HL-60 (cell line): ENCODE measurements at places on chromosomes 2 and 18.

DNA sequence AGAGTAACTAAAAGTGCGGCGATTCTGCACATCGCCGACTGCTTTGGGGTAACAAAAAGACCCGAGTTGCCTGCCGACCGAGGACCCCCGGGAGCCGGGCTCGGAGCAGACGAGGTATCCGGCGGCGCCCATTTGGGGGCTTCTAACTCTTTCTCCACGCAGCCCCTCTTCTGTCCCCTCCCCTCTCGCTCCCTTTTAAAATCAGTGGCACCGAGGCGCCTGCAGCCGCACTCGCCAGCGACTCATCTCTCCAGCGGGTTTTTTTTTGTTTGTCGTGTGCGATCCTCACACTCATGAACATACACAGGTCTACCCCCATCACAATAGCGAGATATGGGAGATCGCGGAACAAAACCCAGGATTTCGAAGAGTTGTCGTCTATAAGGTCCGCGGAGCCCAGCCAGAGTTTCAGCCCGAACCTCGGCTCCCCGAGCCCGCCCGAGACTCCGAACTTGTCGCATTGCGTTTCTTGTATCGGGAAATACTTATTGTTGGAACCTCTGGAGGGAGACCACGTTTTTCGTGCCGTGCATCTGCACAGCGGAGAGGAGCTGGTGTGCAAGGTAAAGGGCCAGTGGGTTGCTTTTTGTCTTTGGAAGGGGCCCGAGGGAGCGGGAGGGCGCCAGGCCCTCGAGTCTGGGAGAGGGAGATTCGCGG is 1.4 kb downstream of the TRIB2 start:
- DNase-seq = no peak

- no peak for DNase-seq
Observed at GRCh38 chr2:233037078-233037477, 4.6 kb downstream of the NEU2 start.

GRCh38 chr2:31401580-31401979 is 13.0 kb downstream of the XDH start:
- no peak for DNase-seq

DNA sequence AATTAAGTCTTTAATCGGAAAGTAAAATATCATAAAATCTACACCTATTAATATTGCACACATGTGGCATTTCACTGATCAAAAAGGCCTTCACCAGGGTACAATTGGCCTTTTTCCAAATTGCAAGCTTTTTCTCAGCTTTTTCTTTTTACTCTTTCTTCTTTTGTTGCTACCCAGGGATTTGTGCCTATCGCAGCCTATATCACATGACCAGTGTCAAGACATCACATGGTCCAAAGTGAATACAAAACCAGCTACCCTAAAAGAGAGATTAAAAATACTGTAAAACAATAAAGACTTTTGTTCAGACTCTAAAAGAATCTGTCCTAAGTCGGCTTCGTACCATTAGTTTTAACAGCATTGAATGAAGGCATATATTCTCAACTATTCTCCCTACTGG is 15.0 kb upstream of the OTX1 start:
- DNase-seq = no peak

DNA sequence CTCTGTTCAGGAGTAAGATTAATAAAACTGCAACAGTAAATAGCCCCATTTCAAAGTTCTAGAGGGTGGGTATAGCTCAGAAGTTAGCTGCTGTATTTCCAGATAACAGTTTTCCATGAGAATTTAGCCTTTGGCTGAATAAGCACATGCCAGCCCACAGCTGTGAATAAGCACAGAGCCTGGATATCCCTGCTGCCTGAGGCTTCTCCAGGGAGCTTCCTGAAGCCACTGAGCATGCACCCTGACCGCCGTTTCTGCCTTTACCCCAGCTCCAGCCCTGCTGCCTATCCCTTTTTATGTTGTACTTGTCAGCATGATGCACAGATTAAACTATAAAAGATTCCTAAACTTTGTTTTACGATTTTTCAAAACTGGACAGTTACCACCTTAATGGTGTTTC is 85.3 kb downstream of the FEZ2 start:
- no peak for DNase-seq

DNA sequence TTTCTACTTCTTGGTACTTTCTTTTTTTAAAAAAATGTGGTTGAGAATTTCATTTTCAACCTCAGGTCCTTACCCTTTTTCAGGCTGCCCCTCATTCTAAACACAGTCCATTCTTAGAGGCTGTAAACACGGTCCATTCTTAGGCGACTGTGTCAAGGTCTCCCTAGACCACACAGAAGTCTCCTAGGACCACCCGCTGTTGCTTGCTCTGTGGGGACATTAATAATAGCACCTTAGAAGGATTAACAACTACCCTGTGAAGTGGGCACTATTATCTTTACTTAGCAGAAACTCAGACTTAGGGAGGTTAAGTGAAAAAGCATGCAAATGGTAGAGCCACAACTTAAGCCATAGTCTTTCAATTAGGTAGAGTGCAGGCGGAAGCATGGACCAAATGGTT is 91.7 kb downstream of the RBMS1 start:
- DNase-seq = no peak

- no peak for DNase-seq
Observed at GRCh38 chr2:6312367-6312766, 553.3 kb downstream of the CMPK2 start.

DNA sequence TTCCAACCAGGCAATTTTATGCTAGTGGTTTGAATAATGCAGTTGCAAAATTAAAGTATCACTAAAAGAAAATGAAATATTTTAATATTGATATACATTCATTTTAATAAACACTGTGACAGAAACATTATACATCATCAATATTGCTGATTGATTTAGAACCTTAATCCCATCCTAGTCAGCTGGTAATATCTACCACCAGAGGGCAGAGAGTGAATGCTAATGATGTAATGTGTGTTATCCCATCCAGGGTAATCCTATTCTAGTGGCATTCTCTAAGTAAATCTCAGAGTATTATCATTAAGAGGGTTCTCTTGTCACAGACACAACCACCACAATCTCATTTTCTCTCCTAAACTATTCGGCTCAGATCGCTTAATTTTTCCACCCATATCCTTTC is 477.4 kb downstream of the CPS1 start:
- no peak for DNase-seq

DNA sequence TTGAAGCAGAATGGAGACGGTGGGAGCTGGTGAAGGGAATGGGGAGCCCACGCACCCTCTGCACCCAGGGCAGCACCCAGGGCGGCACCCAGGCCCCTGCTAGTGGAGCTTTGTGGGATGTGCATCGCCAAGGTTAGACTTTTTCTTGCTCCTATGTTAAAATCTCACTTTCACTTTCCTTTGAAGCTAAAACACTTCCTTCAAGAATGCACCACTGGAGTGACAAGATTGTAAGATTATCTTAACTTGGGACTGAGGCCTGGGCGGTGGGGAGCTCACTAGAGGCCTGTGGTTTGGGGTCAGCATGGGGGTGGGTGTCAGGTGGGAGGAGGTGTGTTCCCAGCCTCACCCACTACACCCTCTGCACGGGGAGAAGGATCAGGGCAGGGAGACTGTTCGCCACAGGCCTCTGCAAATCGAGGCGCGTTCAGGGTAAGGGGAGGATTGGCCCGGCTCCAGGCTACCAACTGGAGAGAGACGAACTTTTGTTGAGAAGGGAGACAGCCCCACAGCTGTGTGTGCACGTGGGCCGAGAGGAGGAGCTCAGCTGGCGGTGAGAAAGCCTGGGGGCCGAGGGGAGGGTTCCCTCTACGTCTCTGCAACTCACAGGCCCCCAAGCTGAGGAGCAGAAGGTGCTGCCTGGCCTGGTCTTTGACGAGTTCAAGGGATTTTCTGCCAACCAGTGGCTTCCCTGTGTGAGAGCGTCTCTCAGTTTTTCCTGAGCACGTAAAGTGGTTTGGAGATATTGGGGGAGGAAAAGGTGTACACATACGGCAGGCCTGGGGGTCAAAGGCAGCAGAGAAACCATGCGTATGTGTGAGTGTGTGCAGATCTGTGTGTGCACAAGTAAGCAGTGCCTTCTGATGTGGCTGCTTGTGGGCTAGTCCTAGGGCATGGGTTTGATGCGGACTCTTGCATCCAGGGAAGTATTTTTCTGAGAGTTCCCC is 147.7 kb downstream of the KLHL29 start:
- DNase-seq = no peak

- DNase-seq = no peak
Observed at GRCh38 chr2:235471186-235471747, 22.6 kb upstream of the AGAP1 start.

GRCh38 chr2:16291731-16292550 is 351.6 kb downstream of the MYCN start:
- no peak for DNase-seq

- DNase-seq = no peak
Observed at GRCh38 chr2:235495373-235496238, 1.8 kb downstream of the AGAP1 start.

DNA sequence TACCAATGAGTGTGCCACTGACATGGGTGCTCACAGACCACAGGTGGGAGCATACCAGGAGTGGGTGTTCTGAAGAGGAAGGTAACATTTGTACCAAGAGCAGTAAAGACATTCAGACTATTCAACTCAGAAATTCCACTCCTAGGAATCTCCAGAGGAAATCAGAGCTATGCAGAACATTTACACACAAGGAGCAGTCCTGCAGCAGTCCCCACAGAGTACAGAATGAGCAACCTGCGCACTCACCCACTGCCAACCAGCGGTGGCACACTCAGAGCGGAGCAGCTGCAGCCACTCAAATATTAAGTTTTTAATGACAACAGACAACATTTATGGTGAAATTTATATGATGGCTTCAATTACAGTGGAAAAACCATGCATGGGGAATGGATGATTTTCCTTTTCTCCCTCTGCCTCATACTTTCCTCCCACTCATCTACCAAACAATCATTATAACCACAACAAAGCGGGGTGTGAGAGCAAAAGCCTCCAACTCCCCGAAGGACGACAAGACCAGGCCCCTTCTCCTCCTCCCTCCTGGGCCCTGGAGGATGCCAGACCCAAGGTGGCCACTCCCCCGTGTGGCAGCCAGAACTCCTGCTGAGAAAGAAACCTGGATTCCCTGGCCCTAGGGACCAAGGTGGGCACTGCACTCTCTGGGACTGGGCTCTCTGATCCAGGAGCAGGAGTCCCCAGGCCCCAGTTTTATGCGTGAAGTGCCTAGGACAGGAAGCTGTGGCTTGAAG is 5.4 kb downstream of the HS6ST1 start:
- no peak for DNase-seq

- DNase-seq = no peak
Observed at GRCh38 chr2:160201849-160202539, 1.9 kb upstream of the ITGB6 start.

DNA sequence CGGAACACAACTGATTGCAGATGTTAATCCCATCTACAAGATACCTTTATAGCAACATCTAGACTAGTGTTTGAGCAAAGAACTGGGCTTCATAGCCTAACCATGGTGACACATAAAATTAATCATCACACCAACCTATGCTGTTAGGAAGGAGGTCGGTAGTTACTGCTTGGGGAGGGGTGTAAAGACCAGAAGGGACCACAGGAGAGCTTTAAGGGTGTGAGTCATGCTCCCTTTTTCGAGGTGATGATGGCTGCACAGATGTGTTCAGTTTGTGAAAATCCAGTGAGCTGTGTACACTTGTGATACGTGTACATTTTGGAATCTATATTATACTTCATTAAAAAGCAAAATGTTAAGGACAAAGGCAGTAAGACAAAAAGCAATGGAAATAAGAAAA is 4.6 kb upstream of the SEH1L start:
- DNase-seq = no peak

- no peak for DNase-seq
Observed at GRCh38 chr18:50721006-50721405, 98.8 kb downstream of the MRO start.

GRCh38 chr2:108918941-108919341 is 70.1 kb downstream of the EDAR start:
- no peak for DNase-seq

DNA sequence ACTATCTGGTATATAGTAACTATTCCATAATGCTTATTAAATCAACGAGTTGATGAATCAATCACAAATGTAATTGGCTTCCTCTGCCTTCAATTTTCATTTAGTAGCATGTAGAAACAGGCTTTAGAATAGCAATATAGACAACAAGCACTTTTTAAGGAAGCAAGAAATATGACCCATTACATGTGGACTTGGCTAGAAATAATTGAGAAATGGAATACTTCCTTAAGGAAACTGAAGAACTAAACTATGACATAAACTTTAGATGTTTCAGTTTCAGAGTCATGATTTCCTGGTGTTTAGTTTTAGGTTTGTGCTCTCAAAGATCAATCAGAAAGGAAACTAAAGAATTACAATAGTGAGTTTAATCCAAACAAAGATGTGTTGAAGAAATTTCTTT is 443.8 kb downstream of the MBD2 start:
- DNase-seq = no peak

GRCh38 chr2:178273787-178274360 is 79.6 kb downstream of the OSBPL6 start:
- DNase-seq = no peak

- DNase-seq = no peak
Observed at GRCh38 chr2:27807476-27807875, 36.0 kb downstream of the MRPL33 start.

DNA sequence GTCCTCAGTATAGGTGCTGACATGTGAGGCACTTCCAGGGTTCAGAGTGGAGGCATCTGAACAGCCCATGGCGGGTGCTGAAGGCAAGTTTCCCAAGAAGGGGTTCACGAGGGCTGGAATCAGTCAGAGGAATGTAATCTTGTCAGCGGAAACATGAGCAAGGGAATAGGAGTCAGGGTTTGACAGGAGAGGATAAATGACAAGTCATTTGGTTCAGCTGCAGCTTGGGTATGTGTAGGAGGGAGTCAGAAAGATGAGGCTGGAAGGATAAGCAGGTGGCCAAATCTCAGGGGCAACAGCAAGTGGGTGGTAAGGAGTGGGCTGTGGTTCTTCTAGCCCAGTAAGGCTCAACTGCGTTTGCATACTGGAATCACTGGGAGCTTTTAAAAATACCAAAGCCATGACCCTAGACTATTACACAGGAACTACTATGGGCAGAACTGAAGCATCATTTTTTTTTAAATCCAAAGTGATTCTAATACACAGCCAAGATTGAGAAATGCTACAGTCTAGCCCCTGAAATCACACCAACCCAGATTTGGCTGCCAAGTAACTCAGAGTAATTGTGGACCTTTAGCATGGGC is 41.8 kb upstream of the NAB1 start:
- no peak for DNase-seq

GRCh38 chr2:11493282-11493681 is 27.3 kb upstream of the E2F6 start:
- DNase-seq = no peak

DNA sequence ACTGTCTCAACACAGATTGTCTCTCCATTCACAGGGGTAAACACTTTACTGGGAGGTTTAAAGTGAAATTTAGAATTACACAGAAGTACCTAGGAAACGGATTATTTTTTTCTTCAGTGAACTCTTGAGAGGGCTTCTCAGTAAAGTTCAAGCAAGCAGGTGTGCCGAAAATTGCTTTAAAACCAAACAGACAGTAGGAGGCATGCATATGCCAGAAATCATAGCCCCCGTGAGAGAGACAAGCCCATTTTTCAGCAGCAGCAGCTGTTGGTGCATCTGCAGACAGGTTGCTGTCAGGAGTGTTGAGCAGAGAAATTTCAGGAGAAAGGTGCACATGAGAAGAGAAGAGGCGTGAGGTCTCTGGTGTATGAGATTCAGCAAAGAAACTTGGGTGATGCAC is 2115.5 kb upstream of the CELF4 start:
- no peak for DNase-seq
